Stimulated activated CD4-positive, alpha-beta T cell treated with anti-CD3 and anti-CD28 coated beads, Interleukin-12 subunit alpha, Interleukin-12 subunit beta, amount 100 ng/mL, for 4 hours (primary cell): ENCODE measurements at places on chromosomes 4 and X.

DNA sequence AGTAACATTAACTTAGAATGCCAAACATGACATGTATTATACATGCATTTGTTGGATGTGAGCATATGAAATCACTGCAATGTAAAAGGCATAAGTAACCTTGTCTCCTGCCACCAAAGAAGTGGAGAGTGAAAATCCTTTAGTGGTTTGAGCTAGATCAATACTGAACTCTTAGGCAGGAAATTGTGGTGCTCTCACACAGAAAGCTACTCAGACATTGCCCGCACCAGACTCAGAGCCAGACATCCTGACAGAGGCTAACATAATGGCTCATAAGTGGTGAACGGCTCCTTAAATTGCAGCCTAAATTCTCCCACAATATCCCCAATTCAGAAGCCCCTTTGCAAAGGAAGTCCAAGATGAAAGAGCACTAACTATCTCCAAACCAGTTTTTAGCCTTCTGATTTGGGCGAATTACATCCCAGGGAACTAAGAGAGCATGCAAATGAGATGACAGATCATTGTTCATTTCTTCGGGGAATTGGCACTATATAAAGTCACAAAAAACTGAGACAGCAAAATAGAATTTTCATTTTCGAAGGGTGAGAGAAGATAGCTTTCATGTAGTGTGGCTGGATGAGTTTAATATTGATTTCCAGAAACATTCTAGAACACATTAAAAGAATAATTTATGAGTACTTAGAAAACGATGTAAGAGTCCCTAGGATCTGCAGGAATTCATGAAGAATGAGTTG lies 233.6 kb upstream of the RPS6KA3 start:
- DNase-seq, result no peak

DNA sequence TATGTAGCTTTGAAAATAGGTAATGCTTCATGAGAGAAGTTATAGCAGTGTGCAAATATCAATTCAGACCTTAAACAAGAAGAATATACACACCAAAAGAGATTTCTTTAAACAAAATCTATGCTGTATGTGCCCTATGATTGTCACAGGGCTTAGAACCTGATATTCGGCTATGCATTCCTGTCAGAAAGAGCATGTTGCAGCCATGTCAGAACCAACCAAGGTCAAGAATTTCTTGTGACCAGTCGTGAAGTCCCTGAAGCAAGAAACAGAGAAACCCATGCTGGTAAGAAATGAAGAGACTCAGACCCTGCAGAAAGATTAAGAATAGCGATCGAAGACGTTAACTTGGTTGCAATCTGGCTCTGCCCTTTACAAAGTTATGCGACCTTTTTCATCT lies 210.3 kb upstream of the SPIN4 start:
- no peak for DNase-seq

- DNase-seq, result no peak
Observed at GRCh38 chrX:46792810-46793188, 33.9 kb upstream of the SLC9A7 start.

DNA sequence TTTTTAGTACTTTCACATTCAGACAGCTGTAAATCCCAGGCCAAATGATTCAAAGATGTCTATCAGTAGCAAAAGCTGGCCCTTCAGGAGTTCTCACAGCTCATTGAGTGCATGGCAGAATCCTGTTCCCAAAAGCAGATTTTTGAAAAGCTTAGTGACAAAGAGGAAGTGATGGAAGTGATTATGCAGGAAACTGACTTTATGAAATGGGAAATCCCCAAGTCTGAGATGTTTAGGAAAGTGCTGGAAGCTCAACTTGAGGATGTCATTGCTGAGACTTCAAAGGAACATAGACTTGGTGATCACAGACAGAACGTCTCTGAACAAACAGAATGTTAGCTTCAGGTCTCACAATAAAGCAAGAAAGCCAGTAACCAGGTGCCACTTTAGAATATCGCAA lies 51.0 kb upstream of the CFAP47 start:
- no peak for DNase-seq

DNA sequence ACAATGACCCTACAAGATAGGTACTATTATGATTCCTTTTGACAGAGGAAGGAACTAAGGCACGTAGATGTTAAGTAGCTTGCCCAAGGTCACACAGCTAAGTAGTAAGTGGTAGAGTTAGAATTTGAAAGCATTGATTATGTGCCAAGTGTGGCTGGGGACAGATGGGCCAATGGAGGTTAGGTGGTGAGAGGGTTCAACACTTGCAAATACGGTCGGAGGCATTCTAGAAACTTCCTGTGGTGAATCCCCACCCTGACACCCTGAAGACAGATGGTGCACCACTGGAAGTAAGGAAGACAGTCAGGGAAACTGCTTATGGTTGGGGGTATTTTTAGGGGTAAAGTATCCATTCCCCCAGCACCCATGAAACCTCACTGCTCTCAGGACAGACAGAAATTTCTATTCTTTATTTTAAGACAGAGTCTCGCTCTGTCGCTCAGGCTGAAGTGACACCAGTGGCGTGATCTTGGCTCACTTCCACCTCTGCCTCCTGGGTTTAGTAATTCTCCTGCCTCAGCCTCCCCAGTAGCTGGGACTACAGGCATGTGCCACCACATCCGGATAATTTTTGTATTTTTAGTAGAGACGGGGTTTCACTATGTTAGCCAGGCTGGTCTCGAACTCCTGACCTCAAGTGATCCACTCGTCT lies 142.5 kb downstream of the RASL11B start:
- no peak for DNase-seq

DNA sequence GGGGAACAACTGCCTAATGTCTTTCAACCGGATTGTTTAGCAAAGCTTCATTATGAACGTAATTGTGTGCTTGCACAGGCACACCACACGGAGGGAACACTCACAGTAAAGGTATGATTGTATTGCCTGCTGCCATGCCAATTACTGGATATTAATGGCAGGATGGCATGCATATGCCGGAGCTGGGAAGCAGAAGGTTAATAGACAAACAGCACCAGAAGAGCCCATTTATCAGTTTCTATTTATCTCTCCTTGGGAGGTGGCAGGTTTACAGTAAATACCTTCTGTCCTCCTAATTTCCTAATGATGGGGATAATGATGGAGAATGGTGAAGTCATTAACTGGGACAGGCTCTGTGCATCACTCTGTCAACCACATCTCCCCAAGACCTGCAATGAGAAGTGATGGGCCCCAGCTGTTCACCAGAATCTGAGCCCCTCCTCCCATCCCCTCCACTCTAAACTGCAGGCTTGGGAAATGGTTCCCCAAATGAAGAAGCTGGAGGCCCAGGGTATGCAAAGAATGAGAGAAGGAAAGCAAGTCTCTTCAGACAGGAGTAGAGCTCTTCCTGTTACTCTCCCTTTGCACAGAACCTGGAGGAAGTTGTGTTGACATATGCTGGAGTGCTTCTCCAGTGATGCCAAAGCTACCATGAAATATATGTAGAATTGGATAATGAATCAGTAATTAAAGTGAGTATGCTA lies 160.8 kb downstream of the NAA11 start:
- no peak for DNase-seq
